Hippocampal formation (tissue), 2 donors: ENCODE measurements at places on chromosomes 7 and 10.

- no peak for DNase-seq
Observed at GRCh38 chr7:116977172-116977571, 23.9 kb downstream of the ST7 start.

DNA sequence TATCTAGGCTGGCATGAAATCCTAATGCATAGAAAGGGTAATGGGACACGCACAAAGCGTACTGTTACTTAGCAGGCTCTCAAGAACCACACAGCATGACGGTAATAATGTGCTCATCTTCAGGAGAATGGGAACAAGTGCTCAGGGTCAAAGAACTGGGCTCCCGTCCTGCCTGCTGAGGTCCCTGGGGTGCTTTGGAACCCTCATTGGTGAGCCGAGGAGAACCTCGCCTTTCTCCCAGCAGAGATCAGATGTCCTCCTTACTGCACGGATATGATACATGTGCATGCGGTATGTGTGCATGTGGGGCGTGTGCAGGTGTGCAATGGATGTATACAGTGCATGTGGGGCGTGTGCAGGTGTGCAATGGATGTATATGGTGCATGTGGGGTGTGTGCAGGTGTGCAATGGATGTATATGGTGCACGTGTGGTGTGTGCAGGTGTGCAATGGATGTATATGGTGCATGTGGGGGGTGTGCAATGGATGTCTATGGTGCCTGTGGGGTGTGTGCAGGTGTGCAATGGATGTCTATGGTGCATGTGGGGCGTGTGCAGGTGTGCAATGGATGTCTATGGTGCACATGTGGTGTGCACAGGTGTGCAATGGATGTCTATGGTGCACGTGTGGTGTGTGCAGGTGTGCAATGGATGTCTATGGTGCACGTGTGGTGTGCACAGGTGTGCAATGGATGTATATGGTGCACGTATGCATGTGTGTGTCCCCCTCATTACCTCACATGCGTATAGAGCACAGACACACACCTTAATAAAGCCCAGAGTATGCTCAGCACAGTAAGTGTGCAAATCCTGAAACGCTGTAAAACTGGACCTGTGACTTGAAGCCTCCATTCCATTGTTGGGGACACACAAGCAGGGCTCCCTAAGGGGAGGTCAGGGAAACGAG is 336.3 kb downstream of the PTPRN2 start:
- no peak for DNase-seq

DNA sequence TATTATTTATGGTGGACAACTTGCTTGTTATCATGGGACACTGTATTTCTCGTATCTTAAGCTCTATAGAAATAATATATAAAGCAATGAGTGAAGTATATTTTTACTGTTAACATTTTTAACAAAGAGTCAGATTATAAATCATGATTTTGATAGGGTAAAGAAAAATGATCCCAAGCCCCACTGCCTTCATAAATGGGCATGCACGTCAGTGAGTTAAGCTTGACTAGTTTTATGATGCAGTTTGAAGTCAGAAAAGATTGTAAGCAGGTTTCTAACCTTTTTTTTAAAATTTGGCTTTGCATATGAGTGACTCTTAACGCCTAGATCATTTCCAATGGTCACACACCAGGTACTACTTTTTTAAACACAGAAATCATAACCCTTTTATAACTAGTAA is 152.8 kb downstream of the GNAT3 start:
- no peak for DNase-seq

- DNase-seq = no peak
Observed at GRCh38 chr7:144565586-144565985, 162.1 kb upstream of the NOBOX start.

DNA sequence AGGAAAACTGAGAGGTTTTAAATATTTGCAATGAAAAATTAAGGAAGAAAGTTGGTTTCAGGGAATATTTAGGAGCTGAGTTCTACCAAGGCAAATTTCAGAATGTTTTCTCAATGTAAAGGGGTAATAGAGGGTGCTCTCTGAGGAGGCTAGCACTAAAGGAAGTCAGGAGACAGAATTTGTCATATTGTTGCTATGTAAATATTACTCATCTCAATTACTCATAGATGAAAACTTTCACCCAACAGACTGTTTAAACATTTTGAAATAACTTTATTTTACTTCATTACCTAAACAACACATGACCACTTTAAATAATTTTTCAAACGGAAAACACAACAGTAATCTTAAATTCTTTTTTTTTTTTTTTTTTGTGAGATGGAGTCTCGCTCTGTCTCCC is 274.8 kb upstream of the NRG3 start:
- DNase-seq = no peak

DNA sequence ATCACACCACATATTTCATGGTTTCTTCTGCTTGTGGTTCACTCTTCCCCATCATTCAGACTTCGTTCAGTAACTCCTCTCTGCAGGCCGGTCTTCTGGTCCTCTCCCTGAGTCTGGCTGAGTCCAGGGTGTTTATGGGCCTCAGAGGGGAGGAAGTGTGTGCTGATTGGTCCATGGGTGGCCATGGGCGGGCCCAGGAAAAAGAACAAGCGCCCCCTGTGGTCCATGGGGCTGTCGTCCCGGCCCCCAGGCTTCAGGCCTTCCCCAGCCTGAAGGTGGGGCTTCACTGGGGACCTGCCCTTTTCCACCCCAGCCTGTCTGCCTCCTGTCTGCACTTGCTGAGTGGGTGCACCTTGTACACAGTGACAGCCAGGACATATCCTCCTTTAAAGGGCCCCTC is 123.7 kb downstream of the VIPR2 start:
- DNase-seq = no peak

DNA sequence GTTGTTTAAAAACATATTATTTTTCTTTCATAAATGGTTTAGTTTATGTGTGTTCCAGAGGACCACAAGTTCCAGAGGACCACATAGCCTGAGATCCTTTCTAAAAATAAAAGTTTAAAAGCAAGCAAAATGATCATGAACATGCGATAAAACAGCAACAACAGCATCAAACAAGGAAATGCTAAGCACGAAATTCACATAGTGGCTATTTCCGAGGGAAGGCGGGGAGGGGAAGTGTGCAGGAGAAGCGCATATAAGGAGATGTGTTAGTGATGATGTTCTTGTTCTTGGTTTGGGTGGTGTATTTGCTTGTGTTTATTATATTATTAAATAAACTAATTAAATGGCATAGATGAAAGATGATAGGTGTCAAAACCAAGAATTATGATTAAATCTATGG is 1.2 kb downstream of the TBATA start:
- DNase-seq = no peak

DNA sequence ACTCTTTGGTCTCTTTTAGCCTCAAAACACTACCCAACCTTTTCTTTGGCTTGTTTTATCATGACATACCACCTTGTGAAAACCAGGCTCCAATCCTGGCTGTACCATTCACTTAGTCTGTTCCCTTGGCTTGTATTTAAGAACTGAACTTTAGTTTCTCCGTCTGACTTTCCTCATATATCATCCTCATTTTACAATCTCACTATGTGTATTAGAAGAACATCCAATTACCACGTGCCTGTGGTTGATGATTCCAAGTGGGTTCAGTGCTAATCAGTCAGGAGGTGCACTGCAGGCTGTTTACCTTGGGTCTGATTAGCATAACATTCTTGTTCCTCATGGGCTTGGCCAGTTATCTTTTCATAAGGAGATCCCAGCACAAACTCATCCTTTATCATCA is 144.8 kb upstream of the KLF14 start:
- DNase-seq = no peak

DNA sequence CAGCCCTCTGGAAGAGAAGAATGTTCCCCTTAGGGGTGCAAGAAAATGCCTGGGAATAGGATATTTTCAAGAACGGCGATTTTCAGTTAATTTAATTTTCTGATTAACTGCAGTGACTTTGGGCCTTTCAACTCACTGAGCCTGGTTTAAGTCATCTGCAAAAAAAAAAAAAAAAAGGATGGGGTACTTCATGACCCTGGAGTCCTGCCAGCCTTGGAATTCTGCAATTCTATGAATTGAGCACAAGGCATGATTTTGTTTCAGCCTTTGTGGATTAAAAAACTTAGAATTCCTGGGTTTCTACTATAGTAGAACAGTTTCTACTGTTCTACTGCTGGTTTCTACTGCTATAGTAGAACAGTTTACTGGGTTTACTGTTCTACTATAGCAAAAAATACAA is 58.3 kb upstream of the CALD1 start:
- DNase-seq = no peak

GRCh38 chr10:120961795-120962755 is 110.9 kb downstream of the WDR11 start:
- no peak for DNase-seq

DNA sequence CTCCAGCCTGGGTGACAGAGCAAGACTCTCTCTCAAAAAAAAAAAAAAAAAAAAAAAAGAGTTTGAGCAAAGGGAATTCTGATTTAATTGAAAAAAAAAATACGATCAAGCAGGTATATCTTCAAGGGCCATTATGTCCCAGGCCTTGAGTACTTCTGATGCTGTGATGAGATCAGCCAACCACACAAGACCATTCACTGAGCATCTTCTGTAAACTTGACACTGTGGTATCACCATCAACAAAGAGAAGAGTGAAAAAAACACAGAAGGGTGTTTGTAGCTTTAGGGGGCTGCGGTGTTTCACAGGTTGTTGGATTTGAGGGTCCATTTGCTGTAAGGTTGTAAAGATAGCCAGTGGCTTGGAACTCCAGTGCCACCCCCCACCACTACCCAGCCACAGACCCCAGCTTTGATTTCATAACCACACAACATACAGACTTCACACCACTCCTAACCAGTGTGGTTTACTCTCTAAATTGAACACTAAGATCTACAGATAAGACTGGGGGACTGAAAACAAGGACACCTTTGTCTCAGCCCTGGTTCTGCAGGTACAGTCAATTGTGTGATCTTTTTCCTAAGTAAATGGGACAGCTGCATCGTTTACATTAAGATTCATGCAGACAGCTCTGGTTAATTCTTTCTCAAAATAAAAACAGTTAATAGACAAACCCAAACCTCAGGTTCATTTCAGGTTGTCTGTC is 66.4 kb downstream of the CDC123 start:
- DNase-seq = no peak

GRCh38 chr7:39624442-39624807 is 1.1 kb downstream of the RALA start:
- DNase-seq = no peak

DNA sequence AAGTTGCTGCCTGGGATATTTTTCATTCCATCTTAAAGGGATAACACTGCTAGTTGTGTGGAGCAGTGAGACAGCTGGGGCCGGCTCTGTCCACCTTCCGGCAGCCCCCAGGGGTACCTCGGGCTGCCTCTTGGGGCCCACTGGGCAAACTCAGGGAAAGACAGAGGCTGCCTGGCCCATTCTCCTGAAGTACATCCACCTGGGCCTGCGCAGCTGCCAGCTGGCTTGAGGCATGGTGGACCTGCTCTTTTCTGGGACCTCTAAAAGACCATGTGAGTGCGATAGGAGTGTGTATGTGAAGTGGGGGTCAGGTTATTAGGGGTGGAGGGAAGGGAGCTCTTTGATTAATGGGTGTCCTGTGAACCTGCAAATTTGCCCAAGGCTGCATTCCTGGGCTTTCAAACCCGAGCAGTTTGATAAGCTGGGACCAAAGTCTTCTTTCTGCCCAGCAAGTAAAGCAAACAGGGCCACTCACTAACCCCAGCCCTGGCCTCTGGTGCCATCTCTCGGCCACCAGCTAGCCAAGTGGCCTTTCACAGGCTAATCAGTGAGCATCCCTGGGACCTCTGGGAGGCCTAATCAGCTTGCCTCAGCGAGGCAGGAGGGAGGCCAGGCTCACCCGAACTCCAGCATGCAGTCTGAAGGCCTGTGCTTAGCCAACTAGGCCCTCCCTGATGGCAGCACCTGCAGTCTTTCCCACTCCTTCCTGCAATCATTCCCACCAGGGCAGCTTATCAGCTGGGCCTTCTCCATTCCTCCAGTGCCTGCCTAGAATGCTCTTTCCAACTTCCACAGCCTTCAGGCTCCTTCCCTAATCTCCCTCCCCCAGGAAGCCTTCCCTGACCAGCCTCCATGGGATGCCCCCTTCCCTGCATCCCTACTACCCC is 954.7 kb upstream of the ZNF722 start:
- no peak for DNase-seq
